ENCODE measurements at places on chromosomes 6 and 20.

DNA sequence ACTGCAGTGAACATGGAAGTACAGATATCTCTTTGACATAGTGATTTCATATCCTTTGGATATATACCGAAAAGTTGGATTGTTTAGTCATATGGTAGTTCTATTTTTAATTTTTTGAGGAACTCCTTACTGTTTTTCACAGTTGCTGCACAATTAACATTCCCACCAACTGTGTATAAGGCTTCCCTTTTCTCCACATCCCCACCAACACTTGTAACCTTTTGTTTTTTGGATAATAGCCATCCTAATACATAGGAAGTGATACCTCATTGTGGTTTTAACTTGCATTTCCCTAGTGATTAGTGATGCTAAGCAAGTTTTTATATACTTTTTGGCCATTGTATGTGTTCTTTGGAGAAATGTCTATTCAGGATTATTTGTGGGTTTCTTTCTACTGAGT lies 45.1 kb upstream of the TENT5A start:
- no peak for DNase-seq

DNA sequence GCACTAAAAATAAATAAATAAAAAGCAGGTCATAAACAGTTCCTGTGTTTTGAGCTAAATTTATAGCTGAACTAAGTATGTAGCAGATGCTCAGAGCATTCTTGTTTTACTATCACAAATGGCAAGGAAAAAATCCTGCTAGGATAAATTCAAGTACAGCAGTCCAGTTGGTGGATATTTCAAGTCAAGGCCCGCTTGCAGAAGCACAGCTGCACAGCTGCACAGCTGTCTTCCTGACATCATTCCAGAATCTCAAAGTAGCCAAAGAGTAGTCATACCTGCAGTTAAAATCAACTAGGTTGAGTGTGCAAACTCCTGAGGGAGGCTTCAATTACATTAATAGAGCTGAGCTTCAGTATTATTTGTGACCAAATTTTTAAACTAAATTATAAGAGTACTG lies 297.7 kb upstream of the MANEA start:
- no peak for DNase-seq

DNA sequence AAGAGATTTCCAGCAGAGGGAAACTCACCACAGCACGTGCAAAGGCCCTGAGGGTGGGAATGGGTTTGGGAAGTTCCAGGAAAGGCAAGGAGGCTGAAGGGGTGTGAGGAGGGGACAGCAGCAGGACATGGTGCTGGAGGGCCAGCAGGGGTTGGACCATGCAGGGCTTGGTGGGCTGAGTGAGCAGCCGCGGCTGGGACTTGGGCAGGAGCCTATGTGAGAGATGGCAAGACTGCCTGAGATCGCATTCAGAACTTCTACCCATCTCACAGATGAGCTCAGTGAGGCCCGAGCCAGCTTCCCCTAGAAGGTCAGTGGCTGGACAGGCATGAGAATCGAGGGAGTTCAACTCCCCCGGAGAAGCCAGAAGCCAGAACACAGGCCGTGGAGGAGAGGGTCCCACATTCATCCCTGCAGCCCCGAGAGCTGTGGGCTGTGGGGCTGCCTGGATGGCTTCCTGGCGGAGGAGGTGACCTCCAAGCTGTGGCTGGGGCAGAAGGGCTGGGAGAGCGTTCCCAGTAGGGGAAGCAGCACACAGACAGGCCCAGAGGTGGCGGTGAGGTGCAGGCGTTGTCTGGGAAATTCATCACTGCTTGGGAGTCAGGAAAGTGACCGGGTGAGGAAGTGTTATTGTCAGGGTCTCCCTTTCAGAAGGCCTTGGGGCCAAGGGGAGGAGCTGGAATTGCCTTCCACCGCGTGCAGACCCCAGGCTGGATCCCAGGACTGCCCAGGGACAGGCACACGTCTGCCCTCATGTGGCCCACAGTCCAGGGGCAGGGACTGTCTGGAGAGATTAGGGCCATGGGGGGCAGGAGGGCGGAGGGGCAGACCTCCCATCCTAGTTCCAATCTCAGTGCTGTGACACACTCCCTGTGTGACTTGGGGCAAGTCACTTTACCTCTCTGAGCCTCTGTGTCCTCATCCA lies 103.8 kb downstream of the CEBPB start:
- DNase-seq = no peak

DNA sequence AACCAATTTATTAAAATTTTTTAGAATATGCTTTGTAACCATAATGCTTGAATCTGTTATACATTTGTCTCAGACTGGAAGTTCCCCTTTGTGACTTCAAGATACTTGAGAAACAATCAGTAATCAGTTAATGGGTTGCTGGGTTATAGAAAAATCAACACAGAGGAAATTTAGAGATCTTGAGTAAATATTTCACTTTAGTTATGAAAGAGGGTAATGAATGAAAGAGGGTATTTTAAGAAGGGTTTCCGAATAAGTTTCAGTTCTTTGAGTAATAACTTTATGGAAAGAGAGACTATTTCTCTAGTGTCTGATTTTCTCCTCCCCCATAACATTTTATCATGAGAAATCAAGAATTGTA lies 21.4 kb downstream of the ZFAND3 start:
- DNase-seq = no peak

GRCh38 chr20:50286174-50286511 lies 95.5 kb downstream of the CEBPB start:
- no peak for DNase-seq

GRCh38 chr20:53074811-53075314 lies 102.7 kb downstream of the TSHZ2 start:
- no peak for DNase-seq

DNA sequence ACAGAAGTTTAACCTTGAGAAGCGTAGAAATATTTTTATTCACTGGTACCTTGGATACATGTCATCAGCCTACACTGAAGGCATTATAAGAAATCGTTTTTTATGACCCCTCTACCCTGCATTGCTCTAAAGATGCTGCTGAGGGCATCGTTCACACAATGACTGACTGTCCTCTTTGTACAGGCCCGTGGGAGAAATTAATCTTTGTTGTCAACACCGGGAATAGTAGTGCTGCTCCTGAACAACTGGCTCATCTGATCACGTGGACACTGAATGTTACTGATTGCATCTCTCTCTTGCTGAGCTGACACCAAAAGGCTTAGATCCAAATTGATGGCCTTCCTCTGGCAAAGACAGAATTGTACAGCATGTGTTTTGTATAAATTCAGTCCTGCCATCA lies 157.1 kb upstream of the SMLR1 start:
- no peak for DNase-seq

GRCh38 chr20:63695424-63696305 lies 787 bp upstream of the TNFRSF6B start:
- DNase-seq = no peak

- DNase-seq = no peak
Observed at GRCh38 chr6:66948106-66948505, 1241.1 kb upstream of the EYS start.

DNA sequence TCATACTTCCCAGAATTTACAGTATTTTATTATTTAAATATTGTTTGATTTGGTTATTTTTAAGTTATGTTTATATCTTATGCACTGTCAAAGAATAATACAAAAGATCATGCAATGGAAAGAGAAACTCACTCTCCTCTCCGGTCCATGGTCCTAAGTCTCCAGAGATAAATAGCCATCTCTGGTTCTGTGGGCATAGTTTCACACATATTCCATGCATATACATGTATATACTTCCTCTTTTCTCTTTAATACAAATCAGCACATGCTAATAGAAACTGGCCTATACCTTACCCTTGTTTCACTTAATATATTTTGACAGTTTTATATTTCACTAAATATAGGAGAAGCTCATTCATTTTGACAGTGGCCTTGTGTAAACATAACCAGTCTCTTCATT lies 901.7 kb upstream of the CITED2 start:
- no peak for DNase-seq

GRCh38 chr20:51463560-51463959 lies 79.0 kb downstream of the NFATC2 start:
- no peak for DNase-seq

GRCh38 chr6:23503173-23503572 lies 622.8 kb upstream of the NRSN1 start:
- DNase-seq = no peak

DNA sequence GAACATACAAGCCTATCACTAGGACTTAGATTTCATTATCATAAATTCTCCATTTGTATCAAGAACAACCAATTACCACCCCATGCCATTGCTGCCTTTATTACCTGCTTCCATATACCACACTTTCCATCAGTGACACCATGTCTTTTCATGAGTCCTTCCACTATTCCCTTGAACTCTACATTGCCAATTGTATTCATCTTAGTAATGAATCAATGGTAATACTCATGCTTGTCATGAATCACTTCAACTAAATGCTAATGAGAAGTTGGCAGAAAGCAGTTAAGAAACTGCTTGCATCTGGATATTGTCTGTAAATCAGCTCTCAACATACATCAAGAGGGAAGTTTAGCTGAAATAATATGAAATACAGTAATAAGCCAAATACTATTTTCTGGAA lies 61.2 kb upstream of the RNF217 start:
- DNase-seq = no peak

- DNase-seq = no peak
Observed at GRCh38 chr20:23335521-23335920, 15.1 kb upstream of the NXT1 start.

DNA sequence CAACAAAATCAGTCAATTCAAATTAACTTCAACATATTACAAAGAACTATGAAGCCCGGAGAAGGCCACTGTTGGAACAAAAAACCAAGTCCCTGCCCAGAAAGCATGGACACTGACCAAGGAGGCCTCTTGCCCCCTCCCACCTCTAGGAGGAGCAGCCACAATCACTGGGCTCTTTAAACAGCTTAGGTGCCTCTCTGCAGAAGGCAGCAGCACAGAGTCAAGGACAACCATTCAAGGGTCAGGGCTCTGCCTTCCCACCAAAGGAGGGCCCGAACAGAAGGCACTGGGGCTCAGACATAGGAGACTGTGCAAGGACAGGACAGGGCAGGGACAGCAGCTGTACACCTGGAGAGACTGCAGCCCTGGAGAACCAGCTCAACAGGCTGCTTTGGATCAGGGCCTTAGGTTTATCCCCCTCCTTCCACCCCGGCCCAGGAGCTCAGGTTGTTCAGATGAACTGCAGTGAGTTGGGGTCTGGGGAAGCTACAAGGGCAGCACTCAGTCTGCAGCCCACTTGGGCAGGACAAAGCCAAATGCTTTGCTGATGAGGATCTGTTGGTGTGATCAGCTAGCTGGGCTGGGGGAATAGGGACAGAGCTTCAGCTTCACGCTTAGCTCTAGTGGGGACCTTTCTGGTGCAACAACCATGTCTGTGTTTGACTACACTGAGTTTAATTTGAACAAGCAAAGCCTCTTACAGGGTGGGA lies 17.8 kb downstream of the TOMM34 start:
- DNase-seq = no peak
